ENCODE measurements at places on chromosomes 2 and 18. TPM values are rescaled to one million over a fixed set of nuclear protein-coding genes. Genes with fewer than 3 reads are reported as not detected.

The C1GALT1C1L gene
- not detected for total RNA-seq

- DNase-seq = no peak
These were observed 372.5 kb downstream of the CBLN2 start for GRCh38 chr18:72171596-72171995.

The PDE1A gene
- total RNA-seq = not detected

The MC2R gene
- total RNA-seq = not detected

The SRD5A2 gene
- total RNA-seq = not detected
